ENCODE measurements at places on chromosomes 3 and 15. TPM values are rescaled to one million over a fixed set of nuclear protein-coding genes. Genes with fewer than 3 reads are reported as not detected.

PPP1R14D gene
- polyA plus RNA-seq: not detected

GP5 gene
- 0.02 TPM for polyA plus RNA-seq

DGKG gene
- 1.4 TPM for polyA plus RNA-seq

TP63 gene
- polyA plus RNA-seq: not detected

PTH1R gene
- polyA plus RNA-seq: 0.06 TPM

DUOXA1 gene
- not detected for polyA plus RNA-seq

ADAMTS7 gene
- 1.8 TPM for polyA plus RNA-seq

DNA sequence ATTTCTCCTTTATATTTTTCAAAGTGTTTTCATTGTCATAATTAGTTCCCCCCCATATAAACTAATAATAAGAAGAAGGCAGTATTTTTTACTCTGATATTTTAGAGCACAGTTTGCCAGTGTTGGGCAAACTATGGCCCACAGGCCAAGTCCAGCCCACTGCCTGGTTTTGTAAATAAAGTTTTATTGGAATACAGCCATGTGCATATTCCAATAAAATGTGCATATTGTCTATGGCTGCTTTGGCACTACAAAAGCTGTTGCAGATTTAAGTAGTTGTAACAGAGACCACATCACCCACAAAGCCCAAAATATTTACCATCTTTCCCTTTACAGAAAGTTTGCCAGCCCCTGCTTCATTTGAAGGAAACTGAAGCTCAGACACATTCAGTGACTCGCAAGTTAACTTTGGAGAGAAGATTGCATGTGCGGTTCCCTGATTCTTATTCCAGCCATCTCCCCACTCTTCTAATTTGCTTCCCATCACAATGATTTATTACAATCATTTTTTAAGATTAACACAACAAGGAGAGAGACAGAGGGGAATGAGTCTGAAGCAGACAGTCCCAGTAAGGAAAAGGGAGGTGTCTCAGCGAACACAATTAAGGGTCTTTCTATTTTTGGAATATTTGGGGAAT, 48.9 kb downstream of the RFTN1 start:
- DNase-seq: no peak

GRCh38 chr15:76376029-76376428, 39.5 kb downstream of the ISL2 start:
- DNase-seq: no peak

GRCh38 chr3:127542441-127542952, 48.0 kb downstream of the TPRA1 start:
- DNase-seq: no peak

DNA sequence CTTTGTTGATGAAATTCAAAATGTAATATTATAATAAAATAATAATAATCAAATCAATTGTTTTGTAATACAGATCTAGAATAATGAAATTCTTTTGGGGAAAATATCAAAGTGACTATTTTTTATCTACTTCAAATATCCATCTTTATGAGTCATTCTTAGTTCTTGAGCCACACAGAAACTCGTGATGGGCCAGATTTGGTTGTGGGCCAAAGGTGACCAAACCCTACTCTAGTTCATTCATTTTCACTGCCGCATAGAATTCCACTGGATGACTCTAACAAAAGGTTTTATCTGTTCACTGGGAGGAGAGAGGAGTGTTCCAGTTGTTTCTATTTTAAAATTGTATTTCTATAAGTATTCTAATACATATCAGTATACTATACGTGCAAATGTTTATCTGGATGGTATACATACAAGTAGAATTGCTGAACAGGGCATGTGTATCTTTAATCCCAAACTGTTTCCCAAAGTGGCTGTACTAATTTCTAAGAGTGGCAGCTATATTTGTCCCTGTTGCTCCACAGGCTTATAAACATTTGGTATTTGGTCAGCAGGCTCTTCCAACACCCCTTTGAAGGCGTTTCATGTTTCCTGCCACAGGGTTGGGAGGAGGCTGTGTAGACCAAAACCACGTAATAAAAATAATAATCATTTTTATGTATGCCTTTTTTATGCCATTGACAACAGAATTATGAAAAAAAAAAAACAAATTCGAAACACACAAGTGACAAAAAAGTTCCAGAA, 7.3 kb upstream of the RTP3 start:
- peak; percentile 56 for DNase-seq

DNA sequence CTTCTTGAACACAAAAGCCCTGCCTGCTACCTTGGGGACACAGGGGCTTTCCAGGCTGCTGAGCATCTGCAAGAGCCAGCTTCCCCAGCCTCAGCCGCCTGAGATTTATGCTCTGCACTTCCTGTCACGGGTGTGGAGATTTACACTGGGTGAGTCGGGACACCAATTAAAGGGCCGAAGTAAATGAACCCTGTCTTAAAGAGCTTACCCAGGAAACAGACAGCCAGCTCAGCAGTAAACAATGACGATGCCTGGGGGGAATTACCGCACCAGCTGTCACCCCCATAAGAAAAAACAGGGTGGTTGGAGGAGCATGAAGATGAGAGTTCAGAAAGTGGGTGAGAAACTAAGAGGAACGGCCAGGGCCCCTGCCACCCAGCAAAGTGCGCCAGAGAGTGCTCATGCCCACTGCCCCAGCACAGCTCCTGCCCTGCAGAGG, 37.5 kb upstream of the IQSEC1 start:
- DNase-seq: no peak
